ENCODE measurements at places on chromosomes 7 and 10. TPM values are rescaled to one million over a fixed set of nuclear protein-coding genes. Genes with fewer than 3 reads are reported as not detected.

UPK3B gene
- 1.5 TPM for total RNA-seq

AKR1D1 gene
- total RNA-seq = not detected

ZNF467 gene
- 4.4 TPM for total RNA-seq

DNA sequence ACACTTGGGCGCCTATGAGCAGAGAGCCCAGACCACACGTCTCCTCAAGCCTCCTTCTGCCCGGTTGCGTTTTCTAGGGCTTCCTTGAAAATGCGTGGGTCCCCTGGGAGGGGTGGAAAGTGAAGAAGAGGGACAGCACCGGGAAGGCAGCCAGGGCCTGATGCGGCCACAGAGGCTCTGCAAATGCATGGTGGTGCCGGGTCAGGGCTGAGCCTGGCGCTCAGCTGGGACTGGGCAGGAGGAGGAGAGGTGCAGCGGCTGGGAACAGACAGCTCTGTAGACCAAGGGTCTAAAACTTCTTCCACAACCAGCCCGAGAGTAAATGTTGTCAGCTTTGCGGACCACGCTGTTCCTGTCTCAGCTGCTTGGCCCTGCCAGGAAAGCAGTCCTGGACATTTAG lies 1.6 kb downstream of the DPYSL4 start:
- H3K27ac ChIP-seq = no peak overlapping the region
- peaks cover 13% of the 10 kb centered on the region for H3K4me1 ChIP-seq
- DNase-seq = no peak
- H3K4me3 ChIP-seq = peak overlapping the region; percentile 70
- H3K27me3 ChIP-seq = peaks cover 25% of the 10 kb centered on the region

DNA sequence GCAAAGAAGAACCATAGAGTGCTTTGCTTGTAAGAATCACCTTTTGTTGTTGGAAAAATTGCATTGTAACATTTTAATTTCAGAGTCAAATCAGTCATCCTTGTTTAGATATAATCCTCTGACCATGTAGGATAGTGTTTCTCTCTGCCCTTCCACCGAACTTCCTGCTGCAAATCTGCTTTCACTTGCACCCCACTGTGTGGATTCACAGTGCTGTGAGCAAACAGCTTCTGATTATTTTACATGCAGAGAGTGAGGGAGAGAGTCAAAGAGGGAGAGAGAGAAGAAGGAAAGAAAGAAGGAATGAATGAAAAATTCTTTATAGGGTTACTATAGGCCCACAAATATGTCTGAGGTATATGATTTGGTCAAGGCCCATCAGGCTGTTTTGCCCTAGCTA lies 30.0 kb upstream of the SEM1 start:
- H3K4me3 ChIP-seq = no peak overlapping the region
- H3K27me3 ChIP-seq = peaks cover 29% of the 10 kb centered on the region
- peaks cover 7% of the 10 kb centered on the region for H3K4me1 ChIP-seq

- H3K27ac ChIP-seq = no peak overlapping the region
- no peaks in the 10 kb centered on the region for H3K27me3 ChIP-seq
- H3K4me3 ChIP-seq = no peak overlapping the region
Observed at GRCh38 chr10:86306628-86307278, 59.8 kb downstream of the GRID1 start.

DNA sequence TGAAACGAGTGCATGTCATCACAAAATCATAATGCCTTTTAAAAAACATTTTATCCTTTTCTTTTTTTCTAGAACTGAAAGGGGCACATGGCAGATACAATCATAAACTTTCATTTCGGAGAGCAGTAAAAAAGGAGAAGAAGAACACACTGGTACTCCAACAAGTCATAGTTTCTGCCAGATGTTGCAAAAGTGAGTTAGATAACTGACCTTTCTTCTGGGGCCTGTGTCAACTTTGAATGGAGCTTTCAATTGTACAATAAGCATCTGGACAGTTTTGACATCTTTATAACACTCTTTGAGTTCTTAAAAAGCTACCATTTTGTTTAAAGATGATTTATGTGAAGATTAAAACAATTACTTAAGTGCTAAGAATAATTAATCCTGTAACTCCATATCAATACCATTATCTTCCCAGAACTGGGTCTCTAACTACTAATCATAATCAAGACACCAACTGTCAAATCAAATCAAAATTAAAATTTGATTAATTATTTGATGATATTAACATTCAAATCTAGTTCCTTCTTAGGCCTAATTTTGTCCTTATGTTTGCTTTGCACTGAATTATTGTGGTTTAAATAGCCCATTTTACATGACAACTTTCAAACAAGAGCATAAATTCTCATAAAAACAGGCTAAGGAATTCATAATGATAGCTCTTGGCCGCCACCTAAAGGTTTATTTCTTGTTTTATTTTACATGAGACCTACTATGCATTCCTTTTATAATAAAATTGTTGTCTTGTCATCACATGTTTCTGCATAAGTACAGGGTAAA lies 19.5 kb upstream of the ITGB8 start:
- no peak overlapping the region for H3K4me3 ChIP-seq
- no peaks in the 10 kb centered on the region for H3K36me3 ChIP-seq
- H3K27me3 ChIP-seq = no peaks in the 10 kb centered on the region

DNA sequence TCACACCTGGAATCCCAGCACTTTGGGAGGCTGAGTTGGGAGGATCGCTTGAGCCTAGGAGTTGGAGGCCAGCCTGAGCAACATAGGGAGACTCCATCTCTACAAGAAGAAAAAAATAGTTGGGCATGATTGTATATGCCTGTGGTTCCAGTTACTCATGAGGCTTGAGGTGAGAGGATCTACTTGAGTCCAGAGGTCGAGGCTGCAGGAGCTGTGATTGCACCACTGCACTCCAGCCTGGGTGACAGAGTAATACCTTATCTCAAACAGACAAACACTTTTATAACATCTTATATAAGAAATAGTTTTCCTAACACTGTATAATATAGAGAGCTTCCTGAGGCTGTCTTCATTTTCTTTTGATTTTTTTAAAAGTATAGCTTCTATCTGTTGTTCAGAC lies 448.4 kb upstream of the COBL start:
- no peak overlapping the region for H3K27ac ChIP-seq
- H3K4me1 ChIP-seq = no peaks in the 10 kb centered on the region
- no peaks in the 10 kb centered on the region for H3K36me3 ChIP-seq
- H3K27me3 ChIP-seq = no peaks in the 10 kb centered on the region
- no peak for DNase-seq
- no peak overlapping the region for H3K4me3 ChIP-seq
